ENCODE measurements at places on chromosomes 7 and 10. TPM values are rescaled to one million over a fixed set of nuclear protein-coding genes. Genes with fewer than 3 reads are reported as not detected.

- no peaks in the 10 kb centered on the region for H3K36me3 ChIP-seq
- no peak overlapping the region for H3K27ac ChIP-seq
- no peak for DNase-seq
- H3K27me3 ChIP-seq = no peaks in the 10 kb centered on the region
- peaks cover 41% of the 10 kb centered on the region for H3K4me1 ChIP-seq
Observed at GRCh38 chr7:112134039-112134438, 72.2 kb downstream of the DOCK4 start.

GFRA1 gene
- total RNA-seq = 36.7 TPM

SFRP5 gene
- total RNA-seq = 5.5 TPM

DNA sequence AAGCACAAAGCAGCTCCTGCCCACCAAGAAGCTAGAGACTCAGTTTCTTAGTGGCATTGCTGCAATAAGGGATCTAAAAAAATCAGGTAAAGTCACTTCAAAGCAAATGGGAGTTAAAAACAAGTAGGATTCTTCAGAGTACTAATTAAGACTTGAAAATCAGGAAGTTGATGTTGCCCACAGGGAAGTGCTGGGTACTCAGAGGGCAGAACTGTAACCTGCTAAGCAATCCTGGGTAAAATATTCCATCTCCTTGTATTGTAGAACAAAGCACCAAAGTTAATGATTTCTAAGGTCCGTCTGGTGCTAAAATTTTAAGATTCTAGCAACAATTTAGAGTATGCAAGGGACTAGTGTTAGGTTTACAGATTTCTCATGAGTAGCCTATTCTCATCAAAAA is 8.3 kb downstream of the PEX1 start:
- no peaks in the 10 kb centered on the region for H3K27me3 ChIP-seq
- DNase-seq = no peak

GRCh38 chr7:2687338-2687869 is 598 bp upstream of the AMZ1 start:
- H3K4me1 ChIP-seq = no peaks in the 10 kb centered on the region
- H3K27ac ChIP-seq = no peak overlapping the region
- no peaks in the 10 kb centered on the region for H3K36me3 ChIP-seq
- no peak for DNase-seq
- H3K4me3 ChIP-seq = no peak overlapping the region

DNA sequence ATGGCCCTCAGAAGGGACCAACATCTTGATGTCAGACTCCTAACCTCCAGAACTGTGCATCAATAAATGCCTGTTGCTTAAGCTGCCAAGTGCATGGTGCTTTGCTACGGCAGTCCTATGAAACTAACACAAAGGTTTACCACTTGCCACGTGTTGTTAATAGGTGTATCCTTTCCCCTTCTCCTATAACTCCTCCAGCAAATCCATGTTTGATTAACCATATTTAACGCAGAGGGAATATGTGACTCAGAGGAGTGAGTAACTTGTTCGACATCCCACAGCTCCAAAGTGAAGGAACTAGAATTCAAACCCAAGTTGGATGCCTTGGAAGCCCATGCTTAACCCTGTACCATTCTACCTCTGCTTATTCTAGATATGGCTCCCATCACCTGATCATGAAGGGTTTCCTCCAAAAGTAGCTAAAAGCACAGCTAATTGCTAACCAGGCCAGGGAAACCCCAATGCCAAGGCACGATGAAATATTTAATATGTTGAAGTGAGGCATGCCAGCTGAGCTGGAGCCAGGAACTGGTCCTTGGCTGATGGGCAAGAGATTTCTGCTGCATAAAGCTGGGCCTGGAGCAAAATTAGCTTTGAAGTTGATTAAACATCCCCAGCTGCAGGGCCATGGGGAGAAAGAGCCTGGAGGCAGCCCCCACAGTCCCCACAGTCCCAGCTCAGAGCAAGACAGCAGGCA is 131.9 kb downstream of the C10orf90 start:
- H3K4me1 ChIP-seq = no peaks in the 10 kb centered on the region
- no peaks in the 10 kb centered on the region for H3K36me3 ChIP-seq
- no peak overlapping the region for H3K27ac ChIP-seq
- no peak overlapping the region for H3K4me3 ChIP-seq
- DNase-seq = no peak

DNA sequence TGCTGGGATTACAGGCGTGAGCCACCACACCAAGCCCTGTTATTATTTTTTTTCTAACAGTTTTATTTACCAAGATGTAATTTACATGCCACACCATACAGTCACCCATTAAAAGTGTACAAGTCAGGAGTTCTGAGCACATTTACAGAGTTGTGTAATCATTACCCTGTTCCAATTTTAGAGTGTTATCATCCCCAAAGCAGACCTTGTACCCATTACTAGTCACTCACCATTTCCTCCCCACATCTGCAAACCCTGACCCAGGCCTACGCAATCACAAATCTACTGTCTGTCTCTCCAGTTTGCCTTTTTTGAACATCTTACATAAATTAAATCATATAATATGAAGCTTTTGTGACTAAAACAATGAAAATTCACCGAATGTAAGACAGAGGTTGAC is 402.9 kb upstream of the FOXK1 start:
- no peaks in the 10 kb centered on the region for H3K4me1 ChIP-seq
- DNase-seq = no peak
- no peaks in the 10 kb centered on the region for H3K27me3 ChIP-seq
- no peak overlapping the region for H3K4me3 ChIP-seq
- H3K36me3 ChIP-seq = no peaks in the 10 kb centered on the region

DNA sequence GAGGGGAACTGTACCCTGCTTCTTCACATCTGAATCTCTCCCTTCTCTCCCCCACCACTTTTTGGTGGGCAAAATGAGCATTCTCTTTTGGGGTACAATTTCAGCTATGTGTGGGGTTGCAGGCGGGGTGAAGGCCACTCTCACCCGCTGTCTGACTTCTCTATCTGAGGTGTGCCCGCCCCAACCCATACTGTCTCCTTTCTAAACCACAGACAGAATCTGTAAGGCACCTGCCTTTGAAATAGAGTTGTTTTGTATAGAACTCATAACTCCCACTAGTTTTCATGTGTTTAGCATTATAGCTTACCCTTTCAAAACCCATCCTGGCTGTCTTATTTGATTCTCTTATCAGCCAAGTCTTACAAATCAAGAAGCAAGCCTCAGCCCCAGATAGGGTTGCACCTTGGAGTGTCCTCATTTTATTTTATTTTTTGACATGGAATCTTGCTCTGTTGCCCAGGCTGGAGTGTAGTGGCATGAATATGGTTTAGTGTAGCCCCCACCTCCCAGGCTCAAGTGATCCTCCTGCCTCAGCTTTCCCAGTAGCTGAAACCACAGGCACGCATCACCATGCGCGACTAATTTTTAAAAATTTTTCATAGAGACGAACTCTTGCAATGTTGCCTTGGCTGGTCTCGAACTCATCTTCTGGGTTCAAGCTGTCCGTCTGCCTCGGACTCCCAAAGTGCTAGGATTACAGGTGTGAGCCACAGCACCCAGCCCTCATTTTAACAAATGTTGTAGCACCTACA is 11.9 kb downstream of the TSPAN14 start:
- peak overlapping the region; percentile 49 for H3K27ac ChIP-seq
- no peaks in the 10 kb centered on the region for H3K27me3 ChIP-seq
- no peak overlapping the region for H3K4me3 ChIP-seq
- peaks cover 12% of the 10 kb centered on the region for H3K36me3 ChIP-seq
- H3K4me1 ChIP-seq = peaks cover 75% of the 10 kb centered on the region

DNA sequence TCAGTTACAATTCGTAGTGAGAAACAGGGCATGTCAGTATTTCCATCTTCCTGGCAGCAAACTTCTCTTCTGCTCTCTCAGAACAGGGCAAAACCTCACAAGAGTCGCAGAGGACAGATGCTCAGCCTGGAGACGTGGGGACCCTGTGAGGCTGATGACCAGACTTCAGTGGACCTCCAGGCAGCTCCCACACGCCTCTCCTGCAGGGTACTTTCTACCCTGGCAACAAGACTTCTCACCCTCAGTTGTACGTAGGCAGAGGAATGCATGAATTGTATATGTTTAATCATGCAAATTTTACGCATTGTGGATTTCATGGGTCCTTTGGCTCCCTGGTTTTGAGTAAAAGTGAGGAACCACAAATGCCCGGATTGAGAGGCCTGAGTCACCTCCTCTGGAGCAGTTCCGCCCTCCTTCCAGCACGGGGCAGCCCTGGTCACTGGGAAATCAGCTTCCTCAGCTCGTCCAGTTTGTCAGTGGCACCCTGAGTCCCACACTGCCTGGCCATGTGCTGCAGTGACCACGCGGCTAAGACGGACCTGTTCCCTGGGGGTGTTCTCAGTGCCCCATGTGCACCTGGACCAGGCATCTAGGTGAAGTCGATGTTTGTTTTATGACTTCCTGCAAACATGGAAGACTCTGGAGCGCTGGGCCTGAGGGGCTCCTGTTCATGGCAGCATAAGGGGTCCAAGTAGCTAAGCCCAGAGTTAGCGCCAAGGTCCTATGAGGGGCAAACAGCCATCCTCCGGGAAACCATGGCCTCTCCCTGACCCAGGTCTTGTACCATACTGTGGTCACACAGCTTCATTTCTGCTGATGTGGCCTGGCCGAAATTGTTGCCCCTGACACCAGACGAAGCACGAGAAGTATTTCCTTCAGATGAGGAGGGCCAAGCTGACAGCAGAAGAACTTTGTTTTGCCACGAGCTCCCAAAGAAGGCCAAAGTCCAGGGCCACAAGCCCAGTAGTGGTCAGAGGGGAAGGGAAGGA is 165.1 kb downstream of the TNS3 start:
- DNase-seq = no peak
- no peak overlapping the region for H3K27ac ChIP-seq
- H3K4me3 ChIP-seq = no peak overlapping the region
- no peaks in the 10 kb centered on the region for H3K4me1 ChIP-seq

DNA sequence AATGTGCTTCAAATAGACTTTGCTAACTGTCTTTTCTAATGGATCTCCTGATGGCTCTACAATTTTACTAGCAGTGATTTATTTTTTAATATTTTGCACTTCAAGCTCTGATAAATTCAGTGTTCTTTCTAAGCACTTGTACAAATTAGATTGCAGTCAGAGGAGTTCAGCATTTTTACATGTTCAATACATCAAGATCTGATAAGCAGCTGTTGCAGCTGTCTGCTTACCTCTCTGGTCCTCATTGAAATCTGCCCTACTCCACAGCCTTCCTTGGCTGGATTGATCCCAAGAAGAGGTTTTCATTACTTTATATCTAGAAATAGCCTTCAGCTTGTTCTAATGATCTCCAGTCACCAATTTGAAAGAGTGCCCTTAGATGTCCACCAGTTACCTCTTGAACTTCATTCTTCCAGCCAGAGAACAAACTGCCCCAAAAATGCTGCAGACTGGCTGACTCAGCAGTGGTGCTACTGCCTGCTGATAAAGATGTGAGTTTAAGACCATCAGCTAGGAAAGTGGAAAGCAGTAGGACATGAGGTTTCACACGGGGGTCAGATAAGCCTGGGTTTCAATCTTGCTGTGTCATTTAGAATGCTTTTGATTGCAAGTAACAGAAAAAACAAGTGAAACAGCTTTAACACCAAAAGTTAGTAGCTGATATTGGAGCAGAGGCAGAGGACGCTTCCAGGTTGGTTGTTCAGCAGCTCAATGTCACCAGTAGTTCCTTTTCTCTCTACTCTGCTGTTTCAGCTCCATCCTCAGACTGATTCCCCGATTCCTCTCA is 350.9 kb upstream of the NPVF start:
- no peaks in the 10 kb centered on the region for H3K36me3 ChIP-seq
- no peak overlapping the region for H3K27ac ChIP-seq
- no peaks in the 10 kb centered on the region for H3K4me1 ChIP-seq
- no peak for DNase-seq
- no peak overlapping the region for H3K4me3 ChIP-seq
- H3K27me3 ChIP-seq = no peaks in the 10 kb centered on the region

- no peaks in the 10 kb centered on the region for H3K4me1 ChIP-seq
- no peak overlapping the region for H3K27ac ChIP-seq
- no peaks in the 10 kb centered on the region for H3K27me3 ChIP-seq
- H3K4me3 ChIP-seq = no peak overlapping the region
- H3K36me3 ChIP-seq = no peaks in the 10 kb centered on the region
- DNase-seq = no peak
Observed at GRCh38 chr10:81479316-81479715, 395.7 kb upstream of the NRG3 start.

DNA sequence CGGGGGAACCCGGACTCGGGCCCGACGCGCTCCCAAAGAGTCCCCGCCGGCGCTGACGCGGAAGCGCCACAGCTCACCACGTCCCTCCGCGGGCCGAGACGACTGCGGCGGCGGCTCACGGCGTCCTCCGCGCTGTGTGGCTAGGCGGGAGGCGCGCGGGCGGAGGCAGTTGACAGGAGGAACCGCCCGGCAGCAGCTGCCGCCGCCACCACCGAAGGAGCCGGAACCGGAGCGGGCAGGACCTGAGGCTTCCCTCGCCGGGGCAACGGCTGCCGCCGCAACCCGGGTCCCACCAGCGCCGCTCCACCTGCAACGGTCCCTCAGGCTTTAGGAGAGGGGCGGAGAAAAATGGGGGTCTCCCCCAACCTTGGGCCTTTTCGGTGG is 334 bp downstream of the ZNF800 start:
- no peaks in the 10 kb centered on the region for H3K27me3 ChIP-seq
- H3K4me3 ChIP-seq = peak overlapping the region; percentile 82
- peaks cover 19% of the 10 kb centered on the region for H3K4me1 ChIP-seq
- H3K27ac ChIP-seq = peak overlapping the region; percentile 85
- peaks cover 10% of the 10 kb centered on the region for H3K36me3 ChIP-seq
- DNase-seq = peak; percentile 65
